ENCODE measurements at places on chromosomes 1 and 21.

- no peak for DNase-seq
These were observed 2.0 kb downstream of the GFI1 start for GRCh38 chr1:92484472-92485380.

DNA sequence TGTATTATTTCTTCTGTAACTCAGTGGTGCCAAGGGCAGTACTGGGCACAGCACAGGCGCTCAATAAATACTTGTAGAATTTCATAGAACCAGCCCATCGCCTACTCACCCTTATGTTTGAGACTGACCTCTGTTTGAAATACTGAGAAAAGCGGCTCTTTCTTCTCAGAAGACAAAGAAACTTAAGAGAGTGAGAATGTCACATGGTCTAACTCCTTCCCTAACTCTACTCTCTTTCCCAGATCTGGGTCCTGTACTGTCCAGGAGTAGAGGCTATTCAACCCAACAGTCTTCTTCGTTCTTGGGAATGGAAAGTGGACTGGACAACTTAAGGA is 4.2 kb downstream of the IGSF8 start:
- DNase-seq = no peak

DNA sequence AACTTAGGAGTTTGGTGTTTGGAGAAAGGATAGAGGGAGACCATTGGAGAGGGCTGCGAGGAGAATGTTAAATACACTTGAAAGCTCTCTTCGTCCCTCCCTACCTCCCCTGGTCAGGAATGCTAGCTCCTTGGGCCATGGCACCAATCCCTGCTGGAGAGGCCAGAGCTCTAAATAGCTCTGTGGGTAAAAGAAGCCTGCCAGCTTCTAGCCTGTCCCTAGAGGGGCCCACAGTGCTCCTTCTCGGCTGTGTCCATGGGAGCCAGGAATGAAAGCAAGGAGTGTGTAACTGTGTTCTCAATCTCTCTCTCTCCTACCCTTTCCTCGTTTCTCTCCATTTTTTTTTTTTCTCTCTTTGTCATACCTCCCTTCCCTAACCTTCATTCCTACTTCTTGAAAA is at the start of gene CCDC190:
Gene CCDC190, minus strand, starts transcription at position 75 of the 400 bp plus-strand sequence. CDS start 1,529 bp downstream, outside the sequence.
- no peak for DNase-seq

DNA sequence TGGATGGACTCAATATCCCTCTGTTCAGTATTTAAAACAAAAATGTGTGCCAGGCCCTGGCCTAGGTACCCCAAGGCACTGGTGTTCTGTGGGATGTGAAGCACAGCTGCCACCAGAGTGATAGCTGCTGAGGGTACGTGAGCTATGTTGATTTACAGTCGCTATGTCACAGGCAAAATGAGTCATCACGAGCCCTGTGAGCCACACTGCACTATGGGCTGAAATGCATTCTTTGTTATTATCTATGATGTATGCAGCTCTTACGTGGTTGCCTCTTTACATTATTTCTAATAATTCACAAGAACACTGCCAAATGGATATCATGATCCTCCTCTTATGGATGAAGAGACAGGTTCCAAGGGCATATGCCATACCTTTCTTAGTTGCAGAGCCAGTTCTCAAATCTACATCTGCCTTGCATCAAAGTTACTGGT is 2.1 kb downstream of the TEX38 start:
- no peak for DNase-seq

GRCh38 chr21:33976082-33977016 is 60.7 kb upstream of the ATP5PO start:
- no peak for DNase-seq

- no peak for DNase-seq
These were observed 1.3 kb downstream of the ADARB1 start for GRCh38 chr21:45075596-45076244.

GRCh38 chr1:65773391-65774123 is 19.1 kb upstream of the PDE4B start:
- DNase-seq = no peak

Measured in cortex of kidney (tissue), 1 donor.